Activated CD4-positive, CD25-positive, alpha-beta regulatory T cell treated with anti-CD3 and anti-CD28 coated beads, Interleukin-2, amount 50 U/mL, for 72 hours (primary cell): ENCODE measurements at places on chromosomes 7 and 10.

GRCh38 chr7:157656195-157656769 is 319.5 kb downstream of the DNAJB6 start:
- DNase-seq = no peak

DNA sequence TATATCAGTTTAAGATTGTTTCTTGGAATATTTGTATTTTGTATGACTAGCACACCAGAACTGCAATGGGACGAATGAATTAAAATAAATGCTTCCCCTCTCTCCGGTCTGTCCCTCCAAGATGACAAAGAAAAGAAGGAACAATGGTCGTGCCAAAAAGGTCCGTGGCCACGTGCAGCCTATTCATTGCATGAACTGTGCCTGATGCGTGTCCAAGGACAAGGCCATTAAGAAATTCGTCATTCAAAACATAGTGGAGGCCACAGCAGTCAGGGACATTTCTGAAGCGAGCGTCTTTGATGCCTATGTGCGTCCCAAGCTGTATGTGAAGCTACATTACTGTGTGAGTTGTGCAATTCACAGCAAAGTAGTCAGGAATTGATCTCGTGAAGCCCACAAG is 17.2 kb upstream of the PAPSS2 start:
- no peak for DNase-seq

- peak; percentile 37 for DNase-seq
Measured at GRCh38 chr10:110208614-110209453, 1.4 kb downstream of the MXI1 start.

- no peak for DNase-seq
Measured at GRCh38 chr7:25849500-25850184, 302.4 kb upstream of the NFE2L3 start.

GRCh38 chr7:31052841-31053601 is 913 bp downstream of the ADCYAP1R1 start:
- no peak for DNase-seq

- DNase-seq = no peak
Measured at GRCh38 chr10:68666280-68666760, 54.7 kb upstream of the CCAR1 start.

DNA sequence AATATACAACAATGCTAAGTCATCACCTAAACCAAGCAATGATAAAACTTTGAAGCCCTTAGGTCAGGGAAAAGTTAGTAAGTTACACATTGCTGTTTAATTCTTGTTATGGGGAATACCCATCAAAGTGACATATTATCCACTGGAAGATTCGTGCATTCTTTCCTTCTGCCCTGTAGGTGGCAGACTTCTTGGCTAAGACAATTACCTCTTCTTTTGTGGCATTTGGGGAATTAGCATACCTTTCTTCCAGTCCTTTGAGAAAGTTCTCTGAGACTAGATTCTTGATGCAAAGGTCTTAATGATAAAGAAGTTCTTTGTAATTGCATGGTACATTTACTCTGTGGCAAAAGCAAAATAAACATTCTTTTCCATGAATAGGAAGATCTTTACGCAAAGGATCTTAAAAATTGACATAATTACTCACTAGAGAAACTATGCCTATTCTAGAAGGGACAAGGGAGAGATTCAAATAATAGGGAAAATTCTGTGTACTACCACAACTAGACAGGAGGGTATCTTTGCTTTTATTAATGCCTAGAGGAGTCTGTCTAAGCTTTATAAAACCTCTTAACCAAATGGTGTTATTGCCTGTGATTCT is 395.9 kb downstream of the GRM8 start:
- no peak for DNase-seq
